ENCODE measurements at places on chromosomes 1 and 21. TPM values are rescaled to one million over a fixed set of nuclear protein-coding genes. Genes with fewer than 3 reads are reported as not detected.

DNA sequence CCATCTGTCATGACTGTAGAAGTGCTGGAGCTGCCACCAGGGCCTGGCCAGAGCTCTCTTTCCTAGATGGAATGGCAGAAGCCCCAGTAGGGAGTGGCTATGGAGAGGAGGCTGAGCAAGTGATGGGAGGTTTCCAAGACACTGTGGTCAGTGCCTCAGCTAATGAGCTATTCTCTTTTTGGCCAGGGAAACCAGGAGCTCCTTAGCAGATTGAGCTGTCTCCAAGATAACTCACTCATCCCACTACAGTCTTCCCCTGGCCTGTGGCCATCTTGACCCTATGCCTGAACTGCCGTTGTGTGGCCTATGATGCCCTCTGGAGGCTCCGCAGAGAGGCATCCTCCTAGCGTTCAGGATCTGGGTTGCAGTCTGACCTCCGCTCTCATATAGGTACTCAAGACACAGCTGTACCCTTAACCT, 60.5 kb downstream of the ERI3 start:
- H3K36me3 ChIP-seq, result no peaks in the 10 kb centered on the region
- H3K27ac ChIP-seq, result no peak overlapping the region
- no peak for DNase-seq
- H3K4me1 ChIP-seq, result no peaks in the 10 kb centered on the region
- no peaks in the 10 kb centered on the region for H3K27me3 ChIP-seq
- H3K4me3 ChIP-seq, result no peak overlapping the region

- H3K4me3 ChIP-seq, result no peak overlapping the region
- no peaks in the 10 kb centered on the region for H3K4me1 ChIP-seq
- H3K36me3 ChIP-seq, result no peaks in the 10 kb centered on the region
- no peak for DNase-seq
Observed at GRCh38 chr1:63626222-63626621, 33.0 kb downstream of the PGM1 start.

TCHHL1 gene
- total RNA-seq, result not detected

FCRL5 gene
- 5.2 TPM for total RNA-seq

SPRR4 gene
- total RNA-seq, result not detected
